ENCODE measurements at places on chromosomes 7 and 10.

DNA sequence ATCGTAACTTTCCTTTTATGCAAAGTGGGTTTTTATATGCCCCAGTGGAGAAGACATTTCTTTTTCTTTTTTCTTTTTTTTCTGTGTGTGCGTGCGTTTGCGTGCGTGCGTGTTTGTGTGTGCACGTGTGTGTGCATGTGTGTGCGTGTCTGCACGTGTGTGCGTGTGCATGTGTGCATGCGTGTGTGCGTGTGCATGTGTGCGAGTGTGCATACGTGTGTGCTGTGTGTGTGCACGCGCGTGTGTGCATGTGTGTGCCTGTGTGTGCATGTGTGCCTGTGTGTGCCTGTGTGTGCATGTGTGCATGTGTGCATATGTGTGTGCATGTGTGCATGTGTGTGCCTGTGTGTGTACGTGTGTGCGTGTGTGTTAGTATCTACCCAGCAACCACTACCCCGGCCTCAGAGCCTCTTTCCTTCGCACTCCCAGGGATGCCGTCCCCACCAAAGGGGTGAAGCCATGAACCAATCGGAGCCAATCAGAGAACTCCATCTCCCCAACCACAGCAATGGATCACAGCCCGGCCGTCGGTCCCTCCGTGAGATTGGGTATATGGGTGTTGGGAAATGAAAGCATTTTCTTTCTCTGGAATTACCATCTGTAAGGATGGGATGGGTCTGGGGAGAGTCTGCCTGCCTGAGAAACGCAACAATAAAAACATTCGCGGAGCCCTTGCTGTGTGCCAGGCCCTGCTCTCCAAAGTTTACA, 92.3 kb downstream of the ELFN1 start:
- no peak for DNase-seq

- DNase-seq, result no peak
These were observed 302.2 kb downstream of the RPS24 start for GRCh38 chr10:78335691-78336401.

GRCh38 chr10:14782691-14783363, 8.1 kb upstream of the FAM107B start:
- no peak for DNase-seq

- no peak for DNase-seq
These were observed 35.8 kb downstream of the ZFAND2A start for GRCh38 chr7:1124164-1124563.

GRCh38 chr7:84913731-84914130, 273.1 kb downstream of the SEMA3D start:
- no peak for DNase-seq

DNA sequence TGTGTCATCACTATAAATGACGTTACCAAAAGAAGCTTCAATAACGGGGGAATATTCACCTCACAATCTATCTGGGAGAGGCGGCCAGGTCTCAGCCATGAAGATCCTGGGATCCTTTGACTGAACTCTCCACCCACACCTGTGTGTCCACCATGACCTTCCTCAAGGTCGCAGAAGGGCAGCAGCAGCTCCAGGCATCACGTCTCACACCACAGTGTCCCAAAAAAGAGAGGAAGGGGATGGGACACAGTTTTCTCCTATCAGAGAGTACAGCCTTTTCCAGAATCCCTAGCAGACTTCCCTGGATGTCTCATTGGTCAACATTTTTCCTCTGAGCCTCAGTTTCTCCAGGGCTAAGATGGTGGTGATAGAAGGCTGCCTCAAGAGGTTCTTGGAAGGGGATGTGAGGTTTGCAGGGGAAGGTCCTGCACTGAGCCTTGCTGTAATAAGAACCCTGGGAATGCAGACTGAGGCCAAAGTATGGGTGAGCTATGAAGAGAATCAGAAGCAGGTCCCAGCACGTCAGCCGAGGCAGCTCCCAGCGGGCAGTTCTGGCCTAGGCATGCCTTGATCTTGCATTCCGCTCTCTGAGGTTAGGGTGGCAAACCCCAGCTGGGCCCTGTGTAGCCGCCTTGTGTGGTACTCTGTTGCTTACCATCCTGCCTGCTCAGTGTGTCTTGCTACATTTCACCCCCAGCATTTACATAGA, 63.8 kb downstream of the COL26A1 start:
- DNase-seq, result no peak

DNA sequence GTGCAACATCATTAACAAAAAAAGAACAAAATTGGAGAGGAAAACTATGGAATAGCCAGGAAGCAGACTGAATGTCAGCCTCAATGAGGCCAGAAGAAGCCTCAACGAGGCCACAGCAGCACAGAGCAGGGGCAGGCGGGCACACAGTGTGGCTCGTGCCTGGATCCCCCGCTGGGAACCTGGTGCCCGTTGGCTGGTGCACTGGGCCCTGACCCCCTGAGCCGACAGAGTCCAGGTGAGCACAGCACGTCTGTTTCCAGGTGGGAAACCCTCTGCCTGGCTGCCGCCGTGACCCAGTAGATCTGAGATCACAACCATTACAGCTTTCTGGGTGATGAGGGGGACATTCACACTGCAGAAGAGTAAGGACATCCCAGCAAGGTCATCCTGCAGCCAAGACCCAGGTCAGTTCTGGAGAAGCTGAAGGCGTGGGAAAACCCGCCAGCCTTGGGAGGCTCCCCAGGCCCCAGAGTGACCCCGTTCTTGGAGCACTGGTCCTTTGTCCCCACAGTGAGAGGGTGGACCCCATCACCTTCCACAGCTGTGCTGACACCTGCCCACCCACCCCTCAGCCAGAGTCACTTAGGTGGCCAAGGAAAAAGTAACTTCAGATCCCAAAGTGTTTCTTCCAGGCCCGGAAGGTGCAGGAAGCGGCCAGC, 222.1 kb downstream of the ADARB2 start:
- no peak for DNase-seq

Data from head of caudate nucleus (tissue), 42 donors.